ENCODE measurements at places on chromosomes 7 and 10.

GRCh38 chr7:103752995-103753394, 236.5 kb downstream of the RELN start:
- no peak for DNase-seq

DNA sequence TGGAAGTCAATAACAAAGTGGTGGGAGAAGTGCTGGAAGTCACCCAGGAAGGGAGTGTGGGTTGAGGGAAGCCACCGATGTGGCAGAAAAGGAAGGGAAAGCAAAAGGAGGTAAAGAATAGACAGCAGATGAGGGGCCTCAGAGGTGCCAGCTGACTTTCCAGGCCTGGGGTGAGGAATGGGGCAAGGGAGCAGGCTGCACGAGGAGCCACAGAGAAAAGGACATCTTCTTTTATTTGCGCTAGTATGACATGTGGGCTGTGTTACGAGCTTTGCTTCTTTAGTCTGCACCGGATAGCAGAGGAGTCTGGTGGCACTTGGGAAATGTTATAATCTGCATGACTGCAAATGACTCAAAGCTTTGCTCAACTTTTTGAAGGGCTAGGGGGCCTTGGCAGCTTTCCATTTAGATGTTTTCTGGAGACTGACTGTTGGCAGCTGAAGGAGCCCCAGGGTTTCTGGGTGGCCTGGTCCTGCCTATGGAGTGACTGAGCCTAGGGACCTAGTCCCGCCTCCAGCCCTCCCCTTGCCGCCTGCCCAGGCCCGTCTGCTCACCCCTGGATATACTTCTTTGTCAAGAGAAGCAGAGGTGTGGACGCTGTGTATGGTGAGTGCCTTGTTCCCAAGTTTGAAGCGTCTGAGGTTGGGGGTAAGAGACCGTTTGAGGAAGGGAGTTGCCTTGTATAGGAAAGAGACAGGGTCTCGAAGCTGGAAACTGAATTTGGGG, 5.1 kb downstream of the PRXL2A start:
- no peak for DNase-seq

DNA sequence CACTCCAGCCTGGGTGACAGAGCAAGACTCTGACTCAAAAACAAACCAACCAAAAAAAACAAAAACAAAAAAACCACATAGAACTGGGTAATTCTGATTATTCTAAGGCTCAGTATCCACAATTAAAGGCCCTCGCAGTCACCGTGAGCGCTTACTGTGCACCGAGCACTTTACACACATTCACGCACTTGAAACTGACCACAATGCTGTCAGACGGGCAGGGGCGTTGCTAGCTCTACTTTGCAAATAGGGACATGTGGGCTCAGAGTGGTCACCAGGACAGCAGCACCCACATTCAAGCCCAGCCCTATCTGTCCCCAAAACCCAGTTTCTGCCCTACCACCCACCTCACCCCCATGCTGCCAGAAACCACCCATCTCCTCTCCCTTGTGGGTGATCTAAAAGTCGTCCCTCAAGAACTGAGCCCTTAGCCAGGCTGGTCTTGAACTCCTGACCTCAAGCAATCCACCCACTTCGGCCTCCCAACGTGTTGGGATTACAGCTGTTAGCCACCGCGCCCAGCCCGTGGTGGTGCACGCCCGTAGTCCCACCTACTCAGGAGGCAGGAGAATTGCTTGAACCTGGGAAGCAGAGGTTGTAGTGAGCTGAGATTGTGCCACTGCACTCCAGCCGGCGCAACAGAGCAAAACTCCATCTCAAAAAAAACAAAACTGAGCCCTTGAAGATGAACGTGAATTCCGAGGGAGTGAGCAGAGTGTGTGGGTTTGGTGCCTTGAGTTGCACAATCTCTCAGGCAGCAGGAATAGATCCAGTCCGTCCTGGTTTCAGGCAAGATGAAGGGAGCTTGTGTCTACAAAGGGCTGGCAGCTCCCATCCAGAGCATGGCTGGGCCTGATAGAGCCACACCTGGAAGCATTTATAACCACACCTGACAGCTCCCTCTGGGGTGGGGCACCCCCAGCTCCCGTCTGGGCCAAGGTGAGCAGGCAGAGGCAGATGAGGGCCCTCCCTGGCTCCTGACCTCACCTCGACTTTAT, 5.4 kb upstream of the HSPB1 start:
- no peak for DNase-seq

DNA sequence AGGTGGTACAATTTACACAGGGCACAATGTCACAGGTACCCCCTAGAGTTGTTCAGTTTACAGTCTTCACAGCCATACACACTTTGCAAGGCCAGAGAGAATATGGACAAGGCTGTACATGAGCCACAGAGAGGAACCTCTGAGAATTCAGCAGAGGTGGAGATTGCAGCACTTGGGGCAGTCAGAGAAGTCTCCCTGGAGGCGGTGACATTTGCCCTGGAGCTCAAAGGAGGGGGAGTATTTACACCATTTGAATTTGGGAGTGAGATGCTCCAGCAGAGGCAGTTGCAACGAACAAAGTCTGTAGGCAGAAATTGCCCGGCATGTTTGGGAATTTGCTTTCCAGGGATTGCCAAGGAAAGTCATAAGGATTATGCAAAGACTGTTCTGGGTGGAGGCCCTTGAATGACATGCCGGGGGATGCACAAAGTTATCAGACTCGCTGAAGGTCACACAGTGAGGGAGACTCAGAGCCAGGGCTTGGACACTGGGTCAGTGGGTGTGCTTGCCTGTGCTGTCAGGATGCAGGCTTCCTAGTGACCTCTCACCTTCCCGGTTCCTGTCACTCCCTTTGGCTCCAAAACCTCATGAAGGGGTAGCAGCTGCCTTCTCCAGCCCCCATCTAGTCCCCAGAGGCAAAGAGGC, 160.7 kb upstream of the PCBD1 start:
- no peak for DNase-seq

- no peak for DNase-seq
These were observed 51.0 kb upstream of the COBL start for GRCh38 chr7:51367614-51367968.

GRCh38 chr7:44257213-44257612, 56.4 kb downstream of the YKT6 start:
- DNase-seq: no peak

Measured in activated naive CD4-positive, alpha-beta T cell (primary cell).